Diencephalon (tissue), 1 donor: ENCODE measurements at places on chromosomes 12 and 14. TPM values are rescaled to one million over a fixed set of nuclear protein-coding genes. Genes with fewer than 3 reads are reported as not detected.

Gene NPFF
- total RNA-seq = 1.2 TPM

Gene GDF3
- not detected for total RNA-seq

Gene SVOP
- total RNA-seq = 41.1 TPM

Gene STAC3
- 1.4 TPM for total RNA-seq

Gene MRPL42
- 63.0 TPM for total RNA-seq

Gene CFAP54
- 36.0 TPM for total RNA-seq

Gene SOAT2
- not detected for total RNA-seq

Gene OR6C2
- total RNA-seq = not detected

Gene PTCSC3
- total RNA-seq = 0.69 TPM

Gene HELB
- total RNA-seq = 6.0 TPM

Gene TAS2R30
- total RNA-seq = 9.5 TPM

Gene MORN3
- 3.9 TPM for total RNA-seq

Gene DBX2
- total RNA-seq = 6.9 TPM

Gene ENDOU
- not detected for total RNA-seq

Gene PROX2
- not detected for total RNA-seq

Gene ADAM21
- 0.69 TPM for total RNA-seq

Gene SOCS2
- 45.7 TPM for total RNA-seq

Gene RPL10L
- not detected for total RNA-seq
